ENCODE measurements at places on chromosomes 2 and 18.

DNA sequence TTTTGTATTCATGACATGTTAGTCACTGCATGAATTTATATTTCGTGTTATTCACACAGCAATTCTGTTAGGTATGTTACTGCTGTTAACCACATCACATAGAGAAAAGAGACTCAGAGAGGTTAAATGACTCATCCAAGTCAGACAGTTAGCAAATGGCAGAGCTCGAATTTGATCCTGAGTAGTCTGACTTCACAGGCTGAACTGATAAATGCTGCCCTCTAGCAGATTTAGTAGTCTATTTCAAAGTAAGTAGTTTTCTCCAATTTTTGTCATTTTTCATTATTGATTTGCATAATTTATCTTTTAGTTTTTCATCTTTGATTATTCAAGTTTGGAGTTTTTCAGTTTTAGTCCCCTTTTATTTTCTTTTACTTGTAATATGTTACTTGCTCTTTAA is 58.3 kb downstream of the WDR7 start:
- DNase-seq, result peak; percentile 69

DNA sequence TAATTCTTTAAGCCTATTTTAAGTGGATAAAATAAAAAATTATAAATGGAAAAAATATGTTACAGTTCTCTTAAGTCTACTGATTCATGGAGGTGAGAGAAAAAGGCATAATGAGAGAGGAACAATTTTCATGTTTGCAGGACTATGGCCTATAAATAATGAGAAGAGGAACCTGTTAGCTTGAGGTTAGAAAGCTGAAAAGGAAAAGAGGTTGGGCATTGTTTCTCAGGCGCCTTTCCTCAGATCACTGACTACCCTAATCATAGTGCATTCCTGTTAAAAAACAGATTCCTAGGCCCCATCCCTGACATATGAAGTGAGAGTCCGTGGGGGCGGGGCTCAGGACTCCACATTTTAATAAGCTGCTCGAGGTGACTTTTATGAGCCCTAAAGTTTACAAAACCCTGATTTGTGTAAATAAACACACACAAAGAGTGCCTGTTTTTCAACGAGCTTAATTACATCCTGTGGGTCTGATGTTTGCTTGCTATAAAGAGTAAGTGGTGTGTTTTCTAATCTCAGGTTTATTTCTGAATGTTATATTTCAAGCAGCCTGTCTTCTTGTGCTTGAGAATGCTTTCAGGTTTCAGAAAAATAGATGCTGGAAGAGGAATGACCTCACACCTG is 335.5 kb downstream of the CLIP4 start:
- DNase-seq, result no peak

DNA sequence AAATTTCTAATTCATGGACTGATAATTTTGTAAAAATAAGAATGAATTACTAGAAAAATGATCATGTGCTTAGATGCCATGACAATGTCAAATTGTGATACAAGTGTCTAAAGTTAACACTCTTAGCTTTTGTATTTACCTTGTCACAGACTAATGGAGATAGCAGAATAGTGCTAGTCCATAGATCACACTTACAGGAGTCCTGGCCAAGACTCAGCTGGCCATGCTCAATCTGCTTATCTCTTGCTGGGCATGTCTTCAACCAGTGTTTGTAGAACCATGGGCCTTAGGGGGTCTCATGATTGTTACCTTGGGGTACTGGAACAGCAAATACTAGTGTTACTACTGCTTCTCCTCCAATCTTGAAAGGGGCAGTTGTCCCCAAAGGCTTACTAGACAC is 44.0 kb downstream of the TET3 start:
- DNase-seq, result no peak

- no peak for DNase-seq
Observed at GRCh38 chr2:36369163-36369562, 13.6 kb downstream of the CRIM1 start.

GRCh38 chr2:169038338-169038757 is 7.2 kb upstream of the ABCB11 start:
- no peak for DNase-seq

GRCh38 chr2:30422444-30423040 is 24.5 kb upstream of the LCLAT1 start:
- peak; percentile 71 for DNase-seq

- no peak for DNase-seq
Observed at GRCh38 chr2:135218426-135218825, 166.3 kb downstream of the RAB3GAP1 start.

- DNase-seq, result no peak
Observed at GRCh38 chr2:208315081-208315788, 49.2 kb downstream of the PIKFYVE start.

GRCh38 chr2:68911709-68912108 is 40.5 kb upstream of the BMP10 start:
- DNase-seq, result no peak

- no peak for DNase-seq
Observed at GRCh38 chr2:151297882-151298281, 8.4 kb upstream of the NMI start.

GRCh38 chr2:208937521-208937920 is 486.3 kb upstream of the MAP2 start:
- DNase-seq, result no peak

- DNase-seq, result no peak
Observed at GRCh38 chr2:195561116-195561921, 95.7 kb upstream of the SLC39A10 start.

GRCh38 chr2:12089001-12089400 is 342.6 kb downstream of the LPIN1 start:
- DNase-seq, result no peak

DNA sequence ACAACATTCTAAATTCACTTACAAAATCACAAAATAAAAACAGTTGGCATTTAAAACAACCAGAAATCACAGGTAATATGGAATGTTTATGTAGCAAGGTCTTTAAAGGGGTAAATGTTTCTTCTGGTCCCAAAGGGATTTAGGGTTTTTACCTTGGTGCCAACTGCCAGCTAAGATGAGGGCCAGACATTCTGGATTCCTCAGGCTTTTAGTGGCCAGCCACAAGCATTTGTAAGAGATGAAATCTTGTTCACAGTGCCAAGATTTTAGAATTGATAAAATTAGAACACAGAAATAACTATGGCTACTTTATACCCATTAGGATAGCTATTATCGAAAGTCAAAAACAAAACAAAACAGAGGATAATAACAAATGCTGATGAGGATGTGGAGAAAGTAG is 60.4 kb upstream of the CDKL4 start:
- no peak for DNase-seq

DNA sequence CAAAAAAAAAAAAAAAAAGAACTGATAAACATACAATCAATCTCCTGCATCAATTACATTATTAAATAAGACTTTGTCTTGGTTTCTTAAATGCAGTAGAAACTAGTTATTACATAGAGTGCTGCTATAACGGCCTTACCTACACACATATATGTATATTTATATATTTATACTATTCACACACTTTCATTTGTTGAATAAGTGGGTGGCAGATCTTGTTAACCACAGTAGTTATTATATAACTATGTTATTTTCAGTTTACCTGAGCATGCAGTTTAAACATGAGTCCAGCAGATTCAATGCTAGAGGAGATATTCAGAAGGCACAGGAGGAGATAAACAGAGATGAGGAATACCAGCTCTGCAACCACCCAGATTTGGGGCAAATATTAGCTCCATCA is 81.5 kb upstream of the CD226 start:
- no peak for DNase-seq

DNA sequence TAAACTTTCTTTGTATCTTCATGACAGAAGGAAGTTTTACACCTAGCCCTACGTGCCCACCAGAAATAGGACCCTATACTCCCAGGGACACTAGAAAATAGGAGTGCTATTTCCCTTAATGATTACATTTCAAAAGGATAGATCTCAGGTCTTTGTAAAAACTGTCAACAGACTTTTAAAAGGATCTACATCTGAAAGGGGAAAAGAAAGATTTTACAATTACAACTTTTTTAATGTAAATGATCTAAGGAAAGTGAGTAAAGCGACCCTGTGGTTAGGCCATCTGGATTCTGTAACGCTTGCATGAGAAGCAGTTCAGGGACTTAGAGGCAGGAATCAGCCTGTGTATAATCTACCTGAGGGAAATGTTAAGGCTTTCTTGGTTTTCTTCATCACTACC is 431.8 kb upstream of the MC4R start:
- DNase-seq, result no peak

DNA sequence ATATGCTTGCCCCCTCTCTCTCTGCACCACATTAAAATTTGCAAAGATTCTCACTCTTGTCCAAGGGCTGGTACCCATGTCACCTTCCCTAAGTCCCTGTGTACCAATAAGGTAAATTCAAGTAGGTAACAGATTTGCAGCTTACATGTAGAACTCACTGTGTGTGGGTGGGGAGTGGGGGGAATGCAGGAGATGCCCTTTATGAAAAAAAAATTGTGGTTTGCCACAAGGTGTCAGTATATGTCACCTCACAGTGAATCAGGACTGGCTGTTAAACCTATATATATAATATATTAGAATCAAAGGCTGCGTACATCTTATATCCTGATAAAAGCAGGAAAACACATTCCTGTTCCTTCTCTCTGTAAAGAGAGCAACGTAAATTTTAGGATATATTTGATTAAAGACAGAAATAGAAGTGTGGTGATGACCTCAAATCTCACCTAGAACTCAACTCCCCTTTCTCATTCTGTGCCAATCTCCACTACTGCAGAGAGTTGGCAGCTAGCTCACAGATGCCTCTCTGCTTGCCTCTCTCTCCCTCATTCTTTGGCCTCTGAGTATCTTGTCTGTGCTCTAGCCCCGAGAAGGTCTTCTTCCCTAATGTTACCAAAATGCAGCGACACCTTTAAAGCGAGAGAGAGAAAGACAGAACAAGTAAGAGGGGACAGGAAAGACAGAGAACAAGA is 536 bp downstream of the XDH start:
- DNase-seq, result no peak

DNA sequence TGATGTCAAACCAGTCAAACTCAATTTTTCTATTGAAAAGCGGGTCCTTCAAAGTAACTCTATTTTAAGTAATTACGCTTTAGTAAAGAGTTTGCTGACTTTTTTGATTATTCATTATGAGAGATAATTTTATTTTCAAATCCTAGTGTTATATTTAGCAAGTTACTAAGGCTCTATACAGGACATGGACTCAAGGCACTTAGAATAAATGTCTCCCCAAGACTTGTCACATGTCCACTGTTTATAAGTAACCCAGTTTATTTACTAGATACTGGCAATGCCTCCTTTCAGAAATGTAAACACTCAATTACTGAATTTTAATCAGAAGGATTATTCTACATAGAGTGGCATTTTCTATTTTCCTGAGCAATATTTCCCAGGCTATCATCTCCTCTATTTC is 638.1 kb downstream of the ERBB4 start:
- no peak for DNase-seq
